Stimulated activated CD4-positive, alpha-beta T cell treated with anti-CD3 and anti-CD28 coated beads, Interleukin-1b, Interleukin-23, amount 100 ng/mL, for 1 hour (primary cell): ENCODE measurements at places on chromosomes 4 and X.

DNA sequence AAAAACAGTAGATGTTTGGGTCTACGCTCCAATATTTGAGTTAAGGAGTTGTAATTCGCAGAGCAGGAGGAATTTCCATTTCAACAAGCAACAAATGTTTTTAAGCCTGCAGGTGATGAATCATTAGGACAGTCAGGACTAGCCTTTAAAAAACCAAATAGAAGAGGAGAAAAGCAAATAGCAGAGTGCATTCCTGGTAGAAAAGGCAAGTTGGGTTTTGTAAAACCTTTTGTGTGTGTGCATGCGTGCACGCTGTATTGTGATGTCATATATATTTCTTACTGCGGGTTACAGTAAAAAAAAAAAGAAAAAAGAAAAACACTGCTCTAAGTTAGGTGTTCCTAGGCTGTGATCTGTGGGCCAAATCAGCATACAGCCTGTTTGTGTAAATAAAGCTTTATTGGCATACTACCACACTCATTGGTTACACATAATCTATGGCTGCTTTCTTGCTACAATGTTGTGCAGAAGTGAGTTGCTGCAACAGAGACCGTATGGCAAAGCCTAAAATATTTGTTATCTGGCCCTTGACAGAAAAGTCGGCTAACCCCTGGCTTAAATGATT lies 135.6 kb downstream of the MID1 start:
- DNase-seq, result no peak

DNA sequence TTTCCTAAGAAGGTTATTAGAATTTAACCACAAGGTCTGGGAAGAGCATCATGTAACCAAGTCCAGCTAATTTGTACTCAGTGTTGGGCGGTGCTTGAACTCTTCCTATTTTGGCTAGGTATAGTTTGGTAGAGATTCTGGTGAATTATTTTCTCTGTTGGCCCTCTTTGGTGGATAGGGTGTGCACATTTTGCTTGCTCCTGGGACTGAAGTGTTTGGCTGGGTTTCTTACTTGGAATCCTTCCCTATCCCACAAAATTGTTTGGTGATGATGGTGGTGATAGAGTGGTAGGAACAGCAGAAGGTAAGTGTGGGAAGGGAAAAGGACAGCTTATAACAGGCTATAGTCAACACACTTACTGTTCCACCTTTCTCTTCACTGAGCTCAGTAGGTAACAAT lies 194.8 kb upstream of the GPC4 start:
- no peak for DNase-seq

GRCh38 chr4:153207567-153207966 lies 3.3 kb downstream of the TRIM2 start:
- no peak for DNase-seq

DNA sequence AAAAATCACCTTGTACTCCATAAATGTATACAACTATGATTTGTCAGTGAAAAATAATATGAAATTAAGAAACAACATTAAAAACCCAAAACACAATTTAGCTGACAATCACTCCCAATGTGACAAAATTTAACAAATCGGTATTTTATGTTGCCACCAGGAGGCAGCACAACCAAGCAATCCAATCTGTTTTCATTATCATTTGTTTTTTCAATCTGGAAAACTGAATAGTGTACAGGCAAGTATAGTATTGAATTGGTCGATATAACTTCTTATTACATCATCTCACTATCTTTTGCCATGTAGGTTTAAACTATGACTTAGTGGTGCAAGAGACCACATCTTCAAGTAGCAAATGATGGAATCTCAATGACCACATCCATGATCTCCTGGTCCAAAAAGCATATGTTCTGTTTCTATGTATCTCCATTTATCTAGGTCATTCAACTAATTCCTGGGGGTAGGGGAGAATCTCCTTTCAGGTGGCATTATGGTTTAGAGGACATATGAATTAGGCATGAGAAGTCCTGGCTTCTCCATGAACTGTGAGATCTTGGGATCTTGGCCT lies 112.9 kb upstream of the AGA start:
- no peak for DNase-seq

- no peak for DNase-seq
These were observed 722 bp downstream of the NAAA start for GRCh38 chr4:75939890-75940691.

GRCh38 chr4:143700046-143700415 lies 444 bp downstream of the FREM3 start:
- DNase-seq, result no peak

DNA sequence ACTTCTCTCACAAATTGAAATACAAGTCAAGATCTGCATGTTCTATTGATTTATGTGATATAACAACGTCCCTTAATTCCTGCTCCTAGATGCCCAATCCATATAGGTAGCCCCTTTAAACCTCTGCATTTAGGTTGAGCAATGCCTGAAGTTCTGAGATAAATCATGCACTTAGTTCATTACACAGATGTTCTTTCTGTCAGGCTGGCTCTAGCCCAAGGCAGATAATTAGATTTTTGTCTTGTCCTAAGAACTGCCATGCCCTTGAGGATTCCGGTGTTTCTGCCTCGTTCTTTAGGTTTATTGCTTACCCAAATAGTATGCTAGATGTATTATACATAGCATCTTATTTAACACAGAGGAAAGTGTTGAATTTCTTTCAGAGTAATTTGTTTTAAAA lies 143.1 kb downstream of the TRAM1L1 start:
- no peak for DNase-seq

GRCh38 chr4:6113641-6114040 lies 86.7 kb downstream of the JAKMIP1 start:
- DNase-seq, result no peak

- DNase-seq, result peak; percentile 37
These were observed 586 bp downstream of the BCAP31 start for GRCh38 chrX:153723351-153724251.

GRCh38 chrX:68415316-68415715 lies 18.0 kb downstream of the OPHN1 start:
- no peak for DNase-seq

GRCh38 chr4:6008092-6008551 lies 10.1 kb downstream of the C4orf50 start:
- DNase-seq, result no peak

- DNase-seq, result no peak
These were observed 61.4 kb upstream of the MAP3K15 start for GRCh38 chrX:19576742-19577141.

DNA sequence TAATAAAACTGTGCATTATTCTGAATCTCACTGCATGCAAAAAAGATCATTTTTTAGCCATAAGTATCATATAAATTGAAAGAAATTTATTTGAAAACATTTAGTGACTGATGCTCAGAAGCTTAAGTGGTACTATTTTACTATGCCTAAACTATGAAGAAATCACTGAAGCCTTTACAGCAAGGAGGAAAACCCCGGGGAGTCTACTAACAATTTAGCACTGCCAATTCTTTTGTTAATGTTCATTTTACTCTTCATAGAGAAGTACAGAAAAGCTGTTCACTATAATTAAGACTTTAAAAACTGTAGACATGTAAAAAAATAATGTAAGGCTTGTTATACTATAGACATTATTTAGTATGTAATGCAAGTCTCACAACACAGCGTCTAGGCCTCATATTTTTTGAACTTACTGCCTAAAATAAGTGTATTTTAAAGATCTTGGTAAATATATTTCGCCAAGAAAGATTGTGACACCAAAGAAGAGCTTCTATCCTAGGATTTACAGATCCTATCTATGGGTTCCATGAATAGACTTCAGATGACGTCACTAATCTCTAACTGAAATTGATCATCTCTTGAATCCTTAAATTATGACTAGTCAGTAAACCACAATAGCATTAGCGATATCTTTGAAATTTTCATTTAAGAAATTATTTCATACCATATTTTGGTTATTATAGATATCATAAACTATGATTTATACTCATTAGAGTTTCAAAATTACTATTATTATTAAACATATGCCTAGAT lies 602.5 kb downstream of the TMA16 start:
- no peak for DNase-seq

- DNase-seq, result no peak
These were observed 11.1 kb downstream of the ITIH6 start for GRCh38 chrX:54786967-54787366.

DNA sequence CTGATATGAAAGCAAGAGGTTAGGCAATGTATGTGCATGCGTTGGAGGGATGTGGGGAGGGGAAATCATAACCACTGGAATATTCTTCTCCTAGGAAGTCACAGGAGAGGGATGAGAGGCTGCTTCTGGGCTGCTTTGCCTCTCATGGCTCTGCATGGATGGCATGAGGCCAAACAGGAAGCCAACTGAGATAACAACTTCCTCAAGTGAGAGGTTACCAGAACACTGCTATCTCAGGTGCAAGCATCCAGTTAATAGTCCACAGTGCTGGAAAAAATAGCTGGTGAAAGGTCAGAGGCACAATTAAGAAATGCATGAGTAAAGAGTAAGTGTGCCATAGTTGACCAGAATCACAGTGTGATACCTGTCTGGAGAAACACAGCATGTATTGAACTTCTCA lies 113.3 kb downstream of the ELOVL6 start:
- DNase-seq, result no peak

DNA sequence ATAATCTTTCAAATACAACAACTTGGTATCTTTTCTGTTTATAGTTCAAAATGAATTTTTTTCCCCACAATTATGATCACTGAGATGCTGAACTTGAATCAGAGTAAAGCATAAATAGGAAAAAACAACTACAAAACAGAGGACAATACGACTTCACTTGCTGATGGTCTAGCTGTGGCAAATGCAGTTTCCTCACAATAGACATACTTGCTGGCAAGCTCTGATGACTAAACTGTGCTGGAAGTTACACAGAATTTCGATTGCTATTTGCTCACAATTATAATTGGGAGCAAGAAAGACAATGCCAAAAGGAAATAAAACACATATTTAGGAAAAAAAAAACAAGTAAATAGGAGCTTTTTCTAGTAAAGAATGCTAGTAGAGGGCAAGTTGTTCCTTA lies 14.7 kb downstream of the VEGFC start:
- DNase-seq, result no peak

DNA sequence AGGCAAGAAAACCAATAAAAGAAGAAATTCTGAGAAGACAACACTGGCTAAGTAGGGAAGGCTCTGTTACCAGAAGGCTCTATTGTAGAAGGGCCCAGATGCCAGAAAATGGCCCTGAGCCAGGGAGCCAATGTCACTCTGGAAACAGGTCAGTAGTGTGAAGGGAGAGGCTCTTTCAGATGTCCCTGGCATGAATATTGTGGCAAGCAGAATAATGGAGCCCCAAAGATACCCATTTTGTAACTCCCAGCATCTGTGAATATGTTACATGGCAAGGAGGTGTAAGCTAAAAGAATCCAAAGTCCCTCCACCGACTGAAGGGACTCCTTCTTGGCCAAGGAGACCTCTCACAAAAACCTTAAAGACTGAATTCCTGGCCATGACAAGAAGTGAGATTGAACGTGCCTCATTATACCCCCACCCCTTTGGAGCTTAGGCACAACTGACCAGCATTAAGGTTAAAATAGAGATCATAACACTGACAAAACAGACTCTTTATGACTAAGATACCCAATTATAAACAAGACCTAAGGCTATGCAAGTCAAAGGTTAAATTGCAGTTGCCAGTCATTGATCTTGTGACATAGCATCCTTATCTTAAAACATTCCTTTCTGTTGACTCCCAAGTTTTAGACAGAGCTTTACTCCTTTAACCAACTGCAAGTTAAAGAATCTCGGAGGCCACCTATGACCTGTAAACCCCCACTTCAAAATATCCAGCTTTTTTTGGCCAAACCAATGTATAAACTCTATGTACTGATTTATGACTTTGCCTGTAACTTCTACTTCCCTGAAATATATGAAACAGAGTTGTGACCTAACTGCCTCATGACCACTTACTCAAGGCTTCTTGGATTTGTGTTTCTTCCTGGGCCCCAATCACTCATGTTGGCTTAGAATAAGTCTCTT lies 42.2 kb upstream of the SMIM10 start:
- DNase-seq, result no peak
